ENCODE measurements at places on chromosomes 4 and X.
A peak's percentile ranks its signal among the peaks of the same experiment; 100 is the strongest.

DNA sequence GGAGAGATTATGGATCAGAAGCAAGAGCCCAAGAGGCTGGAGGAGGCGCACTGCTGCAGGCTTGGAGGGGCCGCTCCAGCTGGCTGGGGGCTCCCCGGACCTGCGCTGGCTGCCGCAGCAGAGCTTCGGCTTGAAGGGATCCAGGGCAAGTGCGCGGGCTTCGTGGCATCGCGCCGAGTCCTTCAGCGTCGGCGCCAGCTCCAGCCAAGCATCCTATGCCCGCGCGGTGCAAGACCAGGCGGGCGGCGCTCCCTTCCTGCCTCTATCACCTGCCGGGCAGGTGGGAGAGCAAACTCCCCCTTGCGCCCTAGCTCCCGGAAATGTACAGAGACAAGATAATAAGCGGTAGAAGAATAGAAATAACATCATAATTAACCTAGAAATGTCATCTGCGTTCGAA, 10.5 kb upstream of the UCP1 start:
- DNase-seq = no peak

GRCh38 chr4:182885022-182885737, 32.0 kb downstream of the DCTD start:
- no peak for DNase-seq

- no peak for DNase-seq
Measured at GRCh38 chrX:7815166-7815805, 27.7 kb upstream of the VCX start.

DNA sequence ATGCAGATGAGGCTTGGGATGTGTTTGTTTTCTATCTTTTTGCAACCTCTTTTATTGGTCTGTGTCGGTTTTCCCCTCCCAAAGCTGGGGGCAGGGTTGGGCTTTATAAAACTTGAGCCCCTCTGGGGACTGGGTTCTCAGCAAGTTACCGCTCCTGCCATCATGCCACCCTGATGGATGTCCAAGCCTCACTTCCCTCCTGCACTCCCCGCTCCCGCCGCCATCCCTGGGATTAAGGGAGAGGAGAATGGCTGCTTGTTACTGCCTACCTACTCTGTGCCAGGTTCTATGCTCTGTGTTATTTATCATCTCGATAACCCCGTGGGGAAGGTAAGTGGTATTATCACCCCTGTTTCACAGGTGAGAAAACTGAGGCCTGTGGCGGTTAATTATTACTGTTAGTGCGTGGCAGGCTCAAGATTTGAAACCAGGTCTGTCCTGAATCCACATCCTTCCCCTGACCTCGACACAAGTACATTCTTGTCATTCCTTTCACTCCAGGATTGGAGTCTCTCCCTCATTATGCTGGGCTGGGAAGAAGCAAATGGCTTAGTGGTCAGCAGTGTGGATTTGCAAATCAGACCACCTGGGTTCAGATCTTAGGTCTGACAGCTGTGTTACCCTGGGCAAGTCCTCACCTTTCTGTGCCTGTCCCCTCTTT, 4.5 kb downstream of the UBA1 start:
- peak; percentile 25 for DNase-seq

DNA sequence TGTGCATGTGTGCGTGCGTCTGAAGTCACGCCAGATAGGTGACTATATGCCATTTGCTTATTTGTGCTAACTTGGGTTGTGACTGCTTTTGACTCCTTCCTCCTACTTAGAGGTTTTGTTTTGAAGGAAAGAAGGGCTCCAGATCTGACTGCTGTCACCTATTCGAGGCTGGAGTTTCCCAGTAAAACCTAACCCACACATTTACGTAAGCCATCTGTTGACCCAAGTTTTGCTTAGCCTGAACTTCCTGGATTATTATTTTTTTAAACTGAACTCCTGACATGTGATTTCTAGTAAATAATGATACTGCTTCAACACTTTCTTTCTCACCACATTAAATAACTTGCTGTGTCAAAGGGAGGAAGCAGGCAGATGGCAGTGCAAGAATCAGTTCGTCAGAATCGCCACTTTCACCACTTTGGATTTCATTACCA, 41.5 kb downstream of the DTHD1 start:
- DNase-seq = no peak
